ENCODE measurements at places on chromosomes 6 and 20.

DNA sequence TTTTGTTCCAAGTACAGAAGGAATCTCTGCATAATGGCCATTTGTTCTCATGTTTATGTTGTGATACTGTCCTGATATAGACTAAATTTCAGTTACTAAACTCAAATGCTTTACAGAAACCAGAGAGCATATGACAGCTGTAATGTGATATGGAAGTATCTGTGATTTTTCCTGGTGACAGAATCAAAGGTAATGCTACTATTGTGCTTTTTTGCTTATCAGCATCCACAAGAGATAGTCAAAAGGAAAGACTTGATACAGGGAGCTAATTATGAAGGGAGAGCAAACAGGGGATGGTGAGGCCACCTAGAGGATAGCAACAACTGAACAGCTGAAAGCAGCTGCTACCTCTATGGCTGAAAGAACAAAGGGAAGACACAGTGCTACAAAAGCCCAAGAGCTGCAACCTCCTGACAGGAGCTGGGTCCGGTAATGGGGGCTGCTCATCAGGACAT, 181.4 kb downstream of the PHF3 start:
- no peak for DNase-seq

DNA sequence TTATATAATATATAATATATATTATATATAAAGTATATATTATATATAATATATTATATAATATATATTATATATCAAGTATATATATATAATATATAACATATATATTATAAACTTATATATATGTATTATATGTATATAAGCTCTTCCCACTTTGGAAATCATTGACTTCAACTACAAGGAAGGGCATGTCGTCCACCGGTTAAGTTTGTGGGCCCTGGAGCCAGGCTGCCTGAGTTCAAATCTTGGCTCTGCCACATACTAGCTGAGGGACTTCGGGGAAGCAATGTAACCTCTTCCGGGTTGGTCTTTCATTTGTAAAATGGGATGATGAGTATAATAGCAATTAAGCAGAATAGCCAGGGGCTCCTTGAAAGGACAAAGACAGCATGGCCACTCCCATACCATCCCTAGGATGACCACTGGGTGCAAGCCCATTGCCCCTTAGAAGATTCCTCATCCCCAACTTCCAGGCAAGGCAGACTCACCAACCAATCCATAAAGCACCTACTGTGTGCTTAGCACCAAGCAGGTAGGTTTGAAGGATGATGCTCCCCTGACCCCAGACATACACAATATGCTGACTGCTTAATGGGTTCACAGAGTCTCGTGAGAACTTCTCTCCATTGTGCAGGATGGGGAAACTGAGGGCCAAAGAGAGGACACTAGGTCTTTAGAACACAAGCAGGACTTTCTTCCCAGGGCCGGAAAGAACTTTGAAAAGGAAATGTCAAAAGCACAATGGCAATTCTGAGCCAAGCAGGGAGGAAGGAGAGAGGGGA, 163.2 kb downstream of the MRPL14 start:
- DNase-seq, result no peak

GRCh38 chr20:62918147-62918546, 8.2 kb downstream of the DIDO1 start:
- DNase-seq, result no peak

DNA sequence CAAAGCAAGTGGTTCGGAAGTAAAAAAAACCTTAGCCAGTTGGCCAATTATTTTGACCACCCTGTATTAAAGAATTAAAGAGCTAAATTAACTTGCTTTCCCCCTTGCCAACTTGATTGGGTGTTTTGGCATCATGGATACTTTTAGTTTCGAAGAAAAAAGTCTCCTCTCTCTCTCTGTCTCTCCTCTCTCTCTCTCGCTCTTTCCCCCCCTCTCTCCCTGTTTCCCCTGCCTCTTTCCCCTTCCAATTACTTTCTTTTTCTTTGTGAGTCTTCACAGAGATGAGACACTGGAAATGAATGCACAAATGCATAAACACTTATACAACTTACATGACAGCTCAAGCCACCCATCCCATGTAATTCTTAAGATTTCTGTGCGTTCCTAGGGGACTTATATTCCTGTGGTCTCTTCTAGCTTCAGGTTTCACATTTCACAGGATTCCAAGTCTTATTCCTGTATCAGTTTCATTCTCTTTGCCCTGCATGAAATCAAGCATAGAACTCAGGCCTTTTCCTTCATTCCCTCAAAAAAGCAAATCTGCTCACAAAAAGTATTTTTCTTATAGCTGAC, 32.9 kb upstream of the EYA4 start:
- no peak for DNase-seq

DNA sequence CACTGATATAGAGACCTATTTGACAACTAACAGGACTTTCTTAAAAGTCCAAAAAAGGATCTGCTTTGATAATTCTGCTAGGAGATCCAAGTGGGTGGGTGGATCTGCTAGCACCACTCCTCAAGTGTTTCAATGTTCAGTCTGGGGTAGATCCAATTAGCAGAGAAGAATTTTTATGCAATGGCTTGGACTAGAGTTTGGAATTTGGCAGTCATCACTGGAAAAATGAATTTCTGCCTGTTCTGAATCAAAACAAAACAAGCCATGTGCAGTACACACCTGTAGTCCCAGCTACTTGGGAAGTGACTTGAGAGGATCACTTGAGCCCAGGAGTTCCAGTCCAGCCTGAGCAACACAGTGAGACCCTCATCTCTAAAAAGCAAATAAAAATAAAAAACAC, 12.6 kb upstream of the GNMT start:
- no peak for DNase-seq

DNA sequence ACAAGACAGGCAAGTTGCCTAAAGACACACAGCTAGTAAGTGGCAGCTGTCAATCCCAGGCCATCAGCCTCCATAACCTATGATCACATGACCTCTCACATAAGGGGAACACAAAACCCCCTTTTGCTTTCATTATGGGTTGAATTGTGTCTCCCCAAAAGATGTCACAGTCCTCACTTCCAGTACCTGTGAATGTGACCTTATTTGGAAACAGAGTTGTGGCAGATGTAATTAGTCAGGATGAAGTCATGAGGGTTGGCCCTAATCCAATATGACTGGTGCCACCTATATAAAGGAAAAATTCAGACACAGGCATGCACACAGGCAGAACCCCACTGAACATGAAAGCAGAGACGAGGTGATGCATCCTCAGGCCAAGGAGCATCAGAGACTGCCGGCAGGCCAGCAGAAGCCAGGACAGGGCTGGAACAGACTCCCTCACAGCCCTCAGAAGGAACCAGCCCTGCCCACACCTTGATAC, 33.6 kb downstream of the GFOD1 start:
- DNase-seq, result no peak

GRCh38 chr20:61045876-61046585, 206.0 kb upstream of the CDH4 start:
- DNase-seq, result no peak

- no peak for DNase-seq
Observed at GRCh38 chr6:46486181-46486580, 5.1 kb downstream of the RCAN2 start.

GRCh38 chr20:58863044-58863790, 10.7 kb downstream of the GNAS start:
- DNase-seq, result no peak

- DNase-seq, result no peak
Observed at GRCh38 chr6:85594197-85594930, 706 bp upstream of the SNX14 start.

- no peak for DNase-seq
Observed at GRCh38 chr6:52983159-52983848, 11.8 kb downstream of the GSTA4 start.

GRCh38 chr6:156628805-156629204, 148.4 kb upstream of the ARID1B start:
- DNase-seq, result no peak

GRCh38 chr6:138382498-138383265, 5.0 kb downstream of the SMIM28 start:
- DNase-seq, result no peak

DNA sequence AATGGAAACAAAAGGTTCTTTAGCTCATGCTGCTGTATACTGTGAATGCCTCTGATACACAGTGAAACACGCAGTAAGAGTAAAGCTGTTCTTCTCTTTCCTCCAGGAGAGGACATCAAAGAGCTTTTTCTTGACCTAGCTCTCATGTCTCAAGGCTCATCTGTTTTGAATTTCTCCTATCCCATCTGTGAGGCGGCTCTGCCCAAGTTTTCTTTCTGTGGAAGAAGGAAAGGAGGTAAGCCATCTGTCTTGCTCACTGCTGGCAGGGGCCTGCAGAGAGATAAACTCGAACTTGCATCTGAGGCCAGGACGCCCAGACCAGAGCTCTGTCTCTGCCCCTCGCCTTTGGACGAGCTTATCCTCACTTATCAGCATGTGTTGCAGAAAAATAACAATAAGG, 37.7 kb downstream of the LY86 start:
- no peak for DNase-seq

- DNase-seq, result no peak
Observed at GRCh38 chr20:49986049-49986448, 3.3 kb downstream of the SNAI1 start.

GRCh38 chr20:7596541-7596940, 343.7 kb downstream of the HAO1 start:
- DNase-seq, result no peak

DNA sequence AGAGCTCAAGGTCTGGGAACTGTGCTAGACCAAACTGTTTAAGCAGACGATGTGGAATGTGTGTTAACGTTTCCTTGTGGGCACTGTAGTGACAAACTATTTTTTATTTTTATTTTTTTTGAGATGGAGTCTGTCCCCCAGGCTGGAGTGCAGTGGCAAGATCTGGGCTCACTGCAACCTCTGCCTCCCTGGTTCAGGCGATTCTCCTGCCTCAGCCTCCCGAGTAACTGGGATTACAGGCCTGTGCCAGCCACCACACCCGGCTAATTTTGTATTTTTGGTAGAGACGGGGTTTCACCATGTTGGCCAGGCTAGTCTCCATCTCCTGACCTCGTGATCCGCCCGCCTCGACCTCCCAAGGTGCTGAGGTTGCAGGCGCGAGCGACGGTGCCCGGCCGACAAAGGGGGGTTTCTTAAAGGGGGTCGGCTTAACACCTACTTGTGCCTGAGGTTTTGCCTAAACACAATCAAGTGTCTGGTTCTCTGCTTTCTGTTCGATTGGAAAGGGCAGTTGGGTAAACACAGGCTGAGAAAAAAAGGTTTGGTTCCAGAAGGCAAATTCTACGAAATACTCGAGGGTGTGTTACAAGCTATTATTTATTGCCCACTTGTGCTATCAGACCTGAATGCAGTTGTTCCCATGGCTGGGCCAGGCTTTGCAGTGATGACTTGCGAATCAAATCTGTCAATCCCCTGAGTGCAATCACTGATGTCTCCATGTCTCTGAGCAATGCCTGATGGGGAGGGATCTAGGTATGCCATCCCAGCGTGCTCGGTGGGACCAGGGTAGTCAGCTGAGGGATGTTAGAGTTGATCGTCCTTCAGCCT, 1.3 kb downstream of the NOP56 start:
- no peak for DNase-seq

DNA sequence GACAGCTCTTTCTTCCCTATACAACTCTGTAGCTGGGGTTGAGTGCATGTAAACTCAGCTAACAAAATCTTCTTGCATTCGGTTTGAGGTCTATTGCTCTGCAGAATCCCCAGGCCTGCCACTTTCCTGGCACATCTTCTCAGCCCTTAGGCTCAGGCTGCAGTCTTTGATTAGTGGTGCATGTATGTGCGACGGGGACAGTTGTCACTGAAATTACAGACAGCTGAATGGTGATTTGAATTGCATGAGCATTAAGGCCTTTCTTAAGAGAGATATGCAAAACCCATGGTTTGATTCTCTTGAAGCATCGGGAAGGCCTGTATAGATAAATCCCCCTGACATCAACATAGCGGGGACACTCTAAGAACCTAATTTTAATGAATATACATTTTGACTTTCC, 222.8 kb downstream of the CDH26 start:
- no peak for DNase-seq

DNA sequence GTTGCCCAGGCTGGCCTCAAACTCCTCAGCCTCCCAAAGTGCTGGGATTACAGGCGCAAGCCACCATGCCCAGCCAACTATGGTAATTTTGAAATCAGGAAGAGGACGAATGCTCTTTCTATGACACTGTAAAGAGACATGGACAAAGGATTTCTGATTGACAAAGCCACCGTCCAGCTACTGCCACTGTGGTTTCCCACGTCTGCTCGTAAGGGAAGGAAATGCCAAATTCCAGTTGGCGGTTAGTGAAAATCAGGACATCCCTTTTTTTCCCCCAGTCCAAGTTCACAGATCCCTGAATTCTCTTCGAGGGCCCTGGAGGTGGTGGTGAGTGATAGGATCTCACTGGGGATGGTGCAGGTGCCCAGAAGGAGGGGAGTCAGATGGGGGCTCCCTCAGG, 31.2 kb downstream of the SNAI1 start:
- DNase-seq, result no peak

- no peak for DNase-seq
Observed at GRCh38 chr20:20251836-20252235, 116.1 kb upstream of the INSM1 start.

GRCh38 chr20:31662372-31662854, 24.7 kb downstream of the COX4I2 start:
- DNase-seq, result no peak

DNA sequence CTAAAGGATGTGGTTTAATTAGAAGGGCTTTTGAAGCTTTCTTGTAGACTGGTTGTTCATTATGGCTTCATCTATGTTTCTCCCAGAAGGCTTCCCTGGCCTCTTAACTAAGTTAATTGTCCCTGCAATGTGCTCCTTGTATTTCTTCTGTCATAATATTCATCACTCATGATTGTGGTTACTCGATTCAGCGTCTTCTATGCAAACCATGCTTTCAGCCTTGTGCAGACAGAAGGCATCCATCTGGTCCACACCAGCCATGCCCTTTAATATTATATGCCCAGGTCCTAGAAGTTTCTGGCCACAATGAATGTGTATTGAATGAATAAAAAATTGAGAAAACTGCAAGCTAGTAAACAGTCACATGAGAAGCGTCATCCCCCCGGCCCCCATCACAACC, 163.2 kb downstream of the KHDC1L start:
- DNase-seq, result no peak

- no peak for DNase-seq
Observed at GRCh38 chr20:32019156-32019510, 8.9 kb downstream of the CCM2L start.

- no peak for DNase-seq
Observed at GRCh38 chr6:157758516-157759023, 64.5 kb upstream of the SNX9 start.

DNA sequence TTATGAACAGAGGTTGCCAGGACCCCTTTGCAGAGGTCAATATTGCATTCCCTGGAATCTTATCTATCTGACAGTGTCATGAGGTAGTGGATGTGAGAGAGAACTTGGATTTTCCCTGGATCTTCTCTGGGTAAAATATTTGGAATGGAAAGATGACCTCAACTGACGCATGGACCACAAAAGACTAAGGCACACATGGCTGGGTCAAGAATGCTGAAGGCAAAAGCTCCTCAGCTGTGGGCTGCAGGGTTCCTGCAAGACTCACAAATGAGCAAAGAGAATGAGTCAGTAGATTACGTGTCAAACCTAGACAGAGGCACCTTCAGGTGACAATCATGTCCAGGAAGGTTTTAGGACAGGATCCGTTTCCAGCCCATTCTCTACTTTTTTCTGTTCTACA, 484.0 kb downstream of the C6orf118 start:
- no peak for DNase-seq

- DNase-seq, result no peak
Observed at GRCh38 chr6:111799576-111800258, 73.5 kb downstream of the FYN start.

GRCh38 chr6:90865513-90865912, 278.6 kb upstream of the MAP3K7 start:
- DNase-seq, result no peak

GRCh38 chr6:167825332-167826229, 1.1 kb upstream of the AFDN start:
- no peak for DNase-seq

- DNase-seq, result no peak
Observed at GRCh38 chr6:112429226-112429625, 82.1 kb downstream of the RFPL4B start.
